ENCODE measurements at places on chromosomes 7 and 10. TPM values are rescaled to one million over a fixed set of nuclear protein-coding genes. Genes with fewer than 3 reads are reported as not detected.

Gene ANKRD30A
- not detected for polyA plus RNA-seq

Gene AKR1C2
- 170 TPM for polyA plus RNA-seq

Gene SORCS1
- polyA plus RNA-seq, result 27.0 TPM

Gene FRMPD2
- polyA plus RNA-seq, result not detected

Gene CALCR
- polyA plus RNA-seq, result 3.6 TPM

Gene HOXA13
- not detected for polyA plus RNA-seq

Gene HOXA3
- not detected for polyA plus RNA-seq

Gene VGF
- polyA plus RNA-seq, result 36.8 TPM

Gene AGR3
- not detected for polyA plus RNA-seq

Gene FOXI2
- polyA plus RNA-seq, result not detected

Gene CCDC146
- polyA plus RNA-seq, result 13.0 TPM

Gene EIF4H
- 170 TPM for polyA plus RNA-seq

Gene PNLIP
- not detected for polyA plus RNA-seq

Gene SEMA3E
- polyA plus RNA-seq, result 8.2 TPM

Gene CELF2
- 49.9 TPM for polyA plus RNA-seq

Gene KCND2
- 11.0 TPM for polyA plus RNA-seq

Gene C7orf57
- polyA plus RNA-seq, result not detected

Gene H2BK1
- not detected for polyA plus RNA-seq

Gene NXPH1
- polyA plus RNA-seq, result 24.9 TPM

Gene FAM13C
- 89.3 TPM for polyA plus RNA-seq

Gene DPYSL4
- polyA plus RNA-seq, result 143 TPM

Gene UCN3
- polyA plus RNA-seq, result not detected

Gene TAS2R4
- polyA plus RNA-seq, result 2.3 TPM

Gene SPDYE8
- polyA plus RNA-seq, result 0.63 TPM

Gene GPRIN2
- polyA plus RNA-seq, result 7.1 TPM

Gene ADCY1
- polyA plus RNA-seq, result 18.7 TPM

Gene PPP1R17
- 8.8 TPM for polyA plus RNA-seq

Gene HOXA5
- polyA plus RNA-seq, result not detected

Gene WIPF3
- polyA plus RNA-seq, result 3.8 TPM

Gene SPDYE1
- not detected for polyA plus RNA-seq

Gene PRKG1
- 1.5 TPM for polyA plus RNA-seq

Gene ZPBP
- not detected for polyA plus RNA-seq

Gene ENKUR
- polyA plus RNA-seq, result 2.6 TPM

Gene TMEM26
- polyA plus RNA-seq, result 0.24 TPM

Gene CPED1
- not detected for polyA plus RNA-seq

Gene SP8
- 8.4 TPM for polyA plus RNA-seq

Gene UBN2
- 17.4 TPM for polyA plus RNA-seq

Gene ACBD5
- 44.8 TPM for polyA plus RNA-seq

Gene PON3
- polyA plus RNA-seq, result not detected

Gene SYCE1
- polyA plus RNA-seq, result not detected

Gene CYP2C8
- 5.1 TPM for polyA plus RNA-seq

Gene ERVW-1
- not detected for polyA plus RNA-seq

Gene CCZ1B
- 100 TPM for polyA plus RNA-seq

Gene LBX1
- not detected for polyA plus RNA-seq

Gene PTN
- polyA plus RNA-seq, result 19.5 TPM

Gene GOLGA7B
- polyA plus RNA-seq, result 30.4 TPM

Gene MACC1
- 0.22 TPM for polyA plus RNA-seq

Gene TLL2
- polyA plus RNA-seq, result 0.11 TPM

Gene LEP
- not detected for polyA plus RNA-seq

Gene HSPA12A
- polyA plus RNA-seq, result 8.4 TPM

Gene ITPRID1
- polyA plus RNA-seq, result not detected

Gene CCL26
- polyA plus RNA-seq, result not detected

Gene RASA4B
- 43.0 TPM for polyA plus RNA-seq

Gene FLNC
- 0.36 TPM for polyA plus RNA-seq

Data from neural cell (in vitro differentiated cells).